NK-92 treated with Interleukin-12 subunit alpha and Interleukin-12 subunit beta, amount 100 ng/mL, for 24 hours (cell line): ENCODE measurements at places on chromosomes 5 and 9.

DNA sequence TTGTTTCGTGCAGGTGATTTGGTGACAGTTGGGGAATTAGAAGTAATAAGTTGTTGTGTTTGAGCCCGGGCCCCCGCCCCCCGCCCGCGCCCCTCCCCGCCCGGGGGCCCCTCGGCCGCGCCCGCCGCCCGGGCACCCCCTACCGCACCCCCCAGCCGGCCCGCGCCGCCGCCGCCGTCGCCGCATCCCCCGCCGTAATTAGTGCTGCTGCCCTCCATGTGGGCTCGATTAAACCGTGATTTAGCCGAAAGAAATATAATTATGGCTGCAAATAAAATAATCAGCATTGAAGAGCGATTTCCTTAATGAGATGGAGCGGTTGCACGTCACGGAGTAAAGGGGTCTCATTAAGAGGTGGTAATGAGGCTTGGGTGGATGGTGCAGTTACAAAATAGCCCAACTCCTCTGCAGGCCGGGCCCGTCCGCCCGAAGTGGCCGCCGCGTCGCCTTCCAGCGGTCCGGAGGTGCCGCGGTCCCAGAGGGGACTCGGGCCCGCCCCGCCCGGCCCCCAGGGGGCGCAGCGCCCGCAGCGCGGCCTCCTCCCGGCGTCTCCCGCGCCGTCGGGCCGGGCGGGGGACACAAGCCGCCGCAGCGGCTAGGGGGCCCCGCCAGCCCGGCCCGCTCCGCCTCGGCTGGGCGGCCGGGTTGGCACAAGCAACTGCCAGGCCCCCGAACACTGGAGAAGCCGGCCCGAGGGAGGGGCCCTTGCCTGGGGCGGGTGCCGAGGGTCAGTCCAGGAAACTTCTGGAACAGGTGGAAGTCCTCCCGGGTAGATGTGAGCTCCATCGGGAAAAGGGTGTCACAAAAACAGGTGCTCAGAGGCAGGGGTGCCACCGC lies 6.9 kb upstream of the OTP start:
- DNase-seq = no peak

DNA sequence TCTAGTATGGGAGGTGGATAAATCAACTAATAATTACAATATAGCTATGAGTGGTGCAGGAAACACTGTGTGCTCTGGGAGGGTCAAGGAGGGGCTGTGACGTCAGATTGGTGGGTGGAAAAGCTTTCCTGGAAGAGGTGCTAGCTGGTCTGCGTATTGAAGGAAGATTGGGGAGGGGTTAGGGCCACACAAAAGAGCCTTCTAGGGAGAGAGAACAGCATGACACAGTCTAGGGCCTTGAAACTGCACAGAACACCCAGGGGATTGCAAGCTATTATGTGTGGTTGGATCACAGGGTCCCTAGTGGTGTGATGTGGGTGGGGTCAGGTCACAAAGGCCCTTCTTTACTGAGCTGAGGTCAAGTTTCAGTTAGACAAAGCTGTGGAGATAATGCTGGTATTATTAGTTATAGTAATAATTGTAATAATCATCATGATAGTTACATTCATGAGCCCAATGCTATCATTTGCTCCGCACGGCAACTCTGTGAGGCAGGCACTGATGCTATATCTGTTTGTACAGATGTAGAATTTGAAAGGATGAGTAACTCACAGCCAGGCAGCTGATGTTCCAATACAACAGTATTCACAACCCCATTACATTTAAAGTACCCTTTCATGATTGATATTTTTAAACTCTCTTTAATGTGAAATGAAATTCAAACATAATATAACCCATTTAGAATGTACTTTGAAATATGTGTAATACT lies 197.4 kb upstream of the IL12B start:
- DNase-seq = no peak

- no peak for DNase-seq
Measured at GRCh38 chr9:126071076-126071750, 255.4 kb upstream of the MVB12B start.

DNA sequence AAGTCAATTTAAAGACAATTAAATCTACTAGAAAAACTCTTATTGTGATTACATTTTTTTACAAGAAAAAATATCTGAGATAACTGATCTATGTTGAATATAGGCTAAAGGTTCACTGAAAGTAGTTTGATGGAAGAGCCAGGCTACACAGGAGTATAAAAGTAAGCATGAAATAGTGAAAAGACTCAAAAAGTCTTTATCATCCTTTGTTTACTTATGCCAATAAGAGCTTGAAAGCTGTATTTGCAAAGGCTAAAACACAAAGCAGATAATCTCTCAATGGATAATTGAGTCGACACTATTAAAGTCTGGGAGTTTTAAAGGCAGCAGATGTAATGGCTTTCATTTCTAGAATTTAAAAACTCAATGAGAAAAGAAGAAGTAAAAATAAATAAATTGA lies 42.0 kb downstream of the SSBP2 start:
- no peak for DNase-seq

- no peak for DNase-seq
Measured at GRCh38 chr9:90007516-90008440, 403.0 kb downstream of the GADD45G start.

- no peak for DNase-seq
Measured at GRCh38 chr9:94649100-94649819, 9.9 kb upstream of the FBP1 start.

DNA sequence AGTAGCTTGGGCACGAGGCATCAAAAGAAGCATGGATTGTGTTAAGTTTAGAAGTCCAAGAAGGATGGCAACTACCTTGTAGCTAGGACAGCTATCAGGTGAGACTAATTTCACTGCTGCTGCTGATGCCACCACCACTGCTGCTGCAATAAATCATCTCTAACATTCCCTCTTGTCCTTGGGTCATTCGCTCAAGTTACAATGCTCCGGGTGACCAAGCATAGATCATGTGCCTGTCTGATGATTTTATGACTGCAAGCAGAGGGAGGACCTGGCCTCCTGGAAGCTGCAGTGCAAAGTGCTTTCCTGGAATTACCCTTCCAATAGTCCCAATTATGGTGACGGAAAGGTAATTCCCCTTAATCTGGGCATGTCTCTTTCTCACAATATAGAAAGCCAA lies 334.4 kb downstream of the PRELID2 start:
- DNase-seq = no peak

- DNase-seq = no peak
Measured at GRCh38 chr5:107121793-107122519, 548.8 kb downstream of the EFNA5 start.

- DNase-seq = no peak
Measured at GRCh38 chr5:2207416-2208238, 324.9 kb upstream of the IRX4 start.

DNA sequence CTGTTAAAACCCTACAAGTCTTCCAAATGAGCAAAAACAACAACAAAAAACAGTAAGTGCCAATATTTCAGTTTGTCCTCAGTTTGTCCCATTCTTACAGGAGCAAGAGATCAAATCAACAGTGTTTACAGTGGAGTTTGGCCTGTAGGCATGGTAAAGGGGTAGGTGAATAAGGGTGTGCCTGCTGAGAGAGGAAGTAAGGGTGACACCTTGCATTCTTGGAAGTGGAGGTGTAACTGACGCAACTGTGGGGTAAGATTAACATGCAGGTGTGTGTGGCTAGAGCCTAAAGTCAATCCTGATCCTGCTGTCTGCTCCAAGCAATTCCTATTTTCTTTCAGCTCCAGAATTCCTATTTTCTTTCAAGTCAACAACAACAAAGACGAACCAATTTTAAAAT lies 43.4 kb downstream of the PFDN1 start:
- DNase-seq = no peak

GRCh38 chr9:94606646-94607422 lies 13.2 kb upstream of the FBP2 start:
- DNase-seq = no peak

- DNase-seq = no peak
Measured at GRCh38 chr9:134146774-134147493, 11.1 kb downstream of the WDR5 start.

DNA sequence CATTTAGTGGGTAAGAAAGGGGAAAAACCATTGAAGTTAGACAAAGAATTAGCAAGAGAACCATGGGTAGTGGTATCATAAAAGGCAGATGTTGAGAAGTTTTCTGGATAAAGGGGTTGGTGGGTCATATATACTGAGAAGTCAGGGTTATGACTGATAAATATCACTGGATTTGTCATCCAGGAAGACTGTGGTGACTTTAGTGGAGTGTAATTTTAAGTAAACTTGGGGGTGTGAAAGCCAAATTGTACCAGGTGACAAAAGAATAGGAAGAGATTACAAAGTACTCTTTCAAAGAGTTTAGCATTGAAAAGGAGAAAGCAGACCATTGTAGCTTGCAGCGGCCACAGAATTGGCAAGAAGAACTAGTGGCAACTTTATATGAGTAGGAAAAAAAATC lies 315.2 kb upstream of the DMAC1 start:
- no peak for DNase-seq

DNA sequence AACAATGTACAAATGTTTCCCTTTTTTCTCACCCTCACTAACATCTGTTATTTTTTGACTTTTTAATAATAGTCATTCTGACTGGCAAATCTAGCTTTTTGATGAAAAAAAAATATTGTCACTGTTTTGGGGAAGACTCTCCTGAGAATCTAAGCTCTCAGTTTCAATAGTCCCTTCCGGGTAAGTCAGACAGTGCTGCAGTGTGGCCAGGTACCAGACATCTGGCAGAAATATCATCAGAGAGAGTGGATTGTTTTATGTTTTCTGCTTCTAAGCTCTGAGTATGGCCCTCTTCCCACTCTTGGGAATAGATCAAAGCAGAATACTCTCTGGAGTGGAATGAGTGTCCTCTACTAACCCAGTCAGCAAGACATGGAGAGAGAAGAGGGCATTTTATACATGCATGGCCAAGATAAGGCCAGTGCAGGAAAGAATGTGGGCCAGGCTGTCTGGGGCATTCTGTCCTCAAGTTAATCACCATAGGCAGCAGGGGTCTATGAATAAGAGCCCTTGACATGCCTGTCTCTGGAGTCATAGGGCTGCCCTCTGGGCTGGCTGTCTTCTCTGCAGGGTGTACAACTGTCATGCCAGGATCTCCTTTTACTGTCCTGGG lies 38.5 kb upstream of the OR2S2 start:
- DNase-seq = no peak
